ENCODE measurements at places on chromosomes 7 and 10. TPM values are rescaled to one million over a fixed set of nuclear protein-coding genes. Genes with fewer than 3 reads are reported as not detected.

Gene MSMB
- not detected for total RNA-seq

- no peak for DNase-seq
These were observed 35.8 kb downstream of the CAMK2B start for GRCh38 chr7:44289341-44290251.

Gene ZNF518A
- 15.2 TPM for total RNA-seq

DNA sequence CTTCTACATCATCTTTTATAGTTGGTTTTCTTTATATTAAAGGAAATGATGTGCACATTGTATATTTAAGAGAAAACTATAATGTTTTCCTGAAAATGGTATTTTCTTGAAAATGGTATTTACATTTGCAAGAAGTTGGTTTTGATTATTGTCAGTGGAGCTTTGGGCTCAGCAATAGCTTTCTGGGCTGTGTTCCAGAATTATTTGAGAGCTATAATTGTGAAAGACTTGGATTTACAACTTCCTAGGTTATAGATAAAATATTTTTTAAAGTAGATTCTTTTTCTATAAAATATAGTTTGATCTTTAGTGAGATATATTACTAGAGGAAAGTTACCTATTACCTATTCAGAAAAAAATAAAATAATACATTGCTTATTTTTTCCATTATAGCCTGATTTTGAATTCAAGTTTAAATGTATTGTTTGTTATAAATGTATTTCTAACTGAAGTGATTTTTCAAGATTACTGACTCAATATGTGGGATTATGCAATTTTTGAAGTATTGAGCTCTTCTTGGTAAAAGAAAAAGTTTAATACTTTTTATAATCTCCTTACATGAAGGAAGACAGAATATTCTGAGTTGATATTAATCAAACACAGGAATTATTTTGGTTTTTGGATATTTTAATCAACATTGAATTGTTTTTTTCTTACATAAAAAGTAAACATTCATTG, 20.2 kb downstream of the GNAI1 start:
- no peak for DNase-seq

GRCh38 chr10:76554478-76554877, 1083.1 kb downstream of the KCNMA1 start:
- no peak for DNase-seq
